ENCODE measurements at places on chromosomes 12 and 14. TPM values are rescaled to one million over a fixed set of nuclear protein-coding genes. Genes with fewer than 3 reads are reported as not detected.

The SLC5A8 gene
- not detected for total RNA-seq

The PAPLN gene
- total RNA-seq: 9.1 TPM

The HOXC11 gene
- not detected for total RNA-seq

The TRAFD1 gene
- total RNA-seq: 35.6 TPM

The SLC24A4 gene
- not detected for total RNA-seq

The CFAP54 gene
- 0.62 TPM for total RNA-seq

The IQSEC3 gene
- total RNA-seq: 0.46 TPM

The RNU4-1 gene
- 2,591 TPM for total RNA-seq

The FGF23 gene
- total RNA-seq: not detected

The RHEBL1 gene
- 1.9 TPM for total RNA-seq

All from astrocyte (in vitro differentiated cells and primary cell).